ENCODE measurements at places on chromosomes 4 and X. TPM values are rescaled to one million over a fixed set of nuclear protein-coding genes. Genes with fewer than 3 reads are reported as not detected.
A peak's percentile ranks its signal among the peaks of the same experiment; 100 is the strongest.

The SHROOM3 gene
- 3.3 TPM for total RNA-seq

- no peak for DNase-seq
Observed at GRCh38 chr4:171985129-171985528, 171.9 kb downstream of the GALNTL6 start.

DNA sequence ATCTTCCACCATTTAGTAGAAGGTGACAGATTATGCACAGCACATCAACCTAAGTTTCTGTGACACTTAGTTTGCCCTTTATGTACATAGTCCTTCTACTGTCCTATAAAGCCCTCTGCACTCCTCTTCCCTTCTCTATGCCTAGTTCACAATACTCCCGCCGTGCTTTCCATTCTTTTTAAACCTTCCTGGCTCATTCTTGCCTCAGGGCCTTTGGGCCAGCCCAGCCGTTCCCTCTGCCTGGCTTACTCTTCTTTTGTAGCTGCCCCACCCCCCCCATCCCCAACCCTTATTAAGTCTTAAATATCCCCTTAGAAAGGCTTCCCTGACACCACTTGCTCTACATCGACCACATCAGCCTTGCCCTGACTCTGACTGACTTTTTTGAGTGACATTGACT, 33.0 kb downstream of the SGMS2 start:
- DNase-seq: no peak

DNA sequence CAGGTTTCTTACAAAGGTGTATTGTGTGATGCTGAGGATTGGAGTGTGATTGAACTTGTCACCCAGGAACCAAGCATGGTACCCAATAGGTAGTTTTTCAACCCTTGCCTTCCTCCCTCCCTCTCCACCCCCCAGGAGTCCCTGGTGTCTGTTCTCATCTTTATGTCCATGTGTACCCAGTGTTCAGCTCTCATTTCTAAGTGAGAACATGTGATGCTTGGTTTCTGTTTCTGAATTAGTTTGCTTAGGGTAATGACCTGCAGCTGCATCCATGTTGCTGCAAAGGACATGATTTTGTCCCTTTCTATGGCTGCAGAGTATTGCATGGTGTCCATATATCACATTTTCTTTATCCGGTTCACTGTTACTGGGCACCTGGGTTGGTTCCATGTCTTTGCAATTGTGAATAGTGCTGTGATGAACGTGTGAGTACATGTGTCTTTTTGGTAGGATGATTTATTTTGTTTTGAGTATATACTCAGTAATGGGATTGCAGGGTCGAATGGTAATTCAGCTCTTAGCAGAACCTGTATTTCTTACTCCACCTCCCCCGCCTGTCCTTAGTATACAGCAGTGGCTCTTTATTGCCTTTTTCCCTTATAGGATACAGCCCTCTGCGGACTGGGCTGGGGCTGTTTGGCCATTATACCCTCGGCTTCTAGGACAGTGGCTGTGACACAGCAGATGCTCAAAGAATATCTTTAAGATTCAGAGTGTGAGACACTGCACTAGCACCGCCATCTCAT, 145.4 kb downstream of the PTTG2 start:
- no peak for DNase-seq

DNA sequence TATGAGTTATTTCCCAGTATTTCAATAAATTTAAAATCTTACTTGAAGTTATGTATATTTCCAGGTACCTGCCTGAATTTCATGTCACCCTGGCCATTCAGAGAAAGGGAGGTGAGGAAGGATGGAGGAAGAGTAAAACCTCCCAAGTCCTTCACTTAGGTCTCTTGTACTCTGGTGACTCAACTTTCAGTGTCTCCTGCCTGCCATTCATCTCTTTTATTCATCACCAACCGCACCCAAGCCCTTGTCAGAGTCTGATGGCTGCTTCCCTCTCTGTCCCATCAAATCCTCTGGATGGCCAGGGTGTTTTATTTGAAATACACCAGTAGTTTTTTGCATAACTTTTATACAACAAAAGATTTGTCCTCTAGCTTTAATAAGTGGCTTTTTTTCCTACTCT, 17.8 kb downstream of the TMPRSS11E start:
- no peak for DNase-seq

GRCh38 chrX:3712051-3712869, 1.2 kb downstream of the PRKX start:
- DNase-seq: no peak

DNA sequence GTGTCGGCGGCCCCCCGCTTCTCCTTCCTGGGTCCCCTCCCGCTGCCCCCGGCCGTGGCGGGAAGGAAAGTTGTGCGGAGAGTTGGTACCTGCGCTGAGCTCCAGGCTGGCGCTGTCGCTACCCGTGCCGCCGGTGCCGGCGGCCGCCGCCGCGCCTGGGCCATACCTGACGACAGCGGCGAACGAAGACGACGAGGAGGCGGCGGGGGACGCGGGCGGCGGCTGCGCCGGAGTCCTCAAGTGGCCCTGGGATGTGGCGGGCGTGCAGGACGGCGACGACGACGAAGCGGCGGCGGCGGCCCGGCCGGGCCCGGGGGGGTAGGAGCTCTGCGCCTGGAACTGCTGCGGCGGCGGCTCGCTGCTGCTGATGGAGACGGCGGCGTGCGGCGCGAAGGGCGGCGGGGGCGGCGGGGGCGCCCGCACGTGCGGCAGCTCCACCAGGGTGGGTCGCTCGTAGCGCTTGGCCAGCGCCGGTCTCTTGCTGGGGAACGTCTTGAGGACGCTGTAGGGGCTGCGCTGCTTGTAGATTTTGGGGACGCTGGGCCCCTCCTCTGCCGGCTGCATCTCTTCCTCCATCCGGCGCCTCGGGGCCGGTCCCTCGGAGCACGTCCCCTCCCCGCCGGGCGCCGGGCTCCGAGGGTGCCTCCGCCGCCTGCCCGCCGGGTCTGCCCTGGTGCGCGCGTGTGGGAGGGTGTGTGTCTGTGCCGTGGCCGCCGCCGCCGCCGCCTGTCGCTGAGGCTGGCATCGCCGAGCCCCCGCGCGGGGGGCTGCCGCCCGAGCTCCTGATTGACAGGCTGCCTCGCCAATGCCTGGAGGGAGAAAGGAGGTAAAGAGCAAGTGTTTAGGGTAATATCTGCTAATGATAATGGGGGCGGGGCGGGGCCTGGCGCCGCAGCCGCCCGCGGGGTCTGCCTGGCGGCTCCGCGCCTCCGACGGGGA, 618 bp downstream of the BEND4 start:
- no peak for DNase-seq

GRCh38 chrX:10017872-10018271, 50.7 kb downstream of the CLDN34 start:
- no peak for DNase-seq

DNA sequence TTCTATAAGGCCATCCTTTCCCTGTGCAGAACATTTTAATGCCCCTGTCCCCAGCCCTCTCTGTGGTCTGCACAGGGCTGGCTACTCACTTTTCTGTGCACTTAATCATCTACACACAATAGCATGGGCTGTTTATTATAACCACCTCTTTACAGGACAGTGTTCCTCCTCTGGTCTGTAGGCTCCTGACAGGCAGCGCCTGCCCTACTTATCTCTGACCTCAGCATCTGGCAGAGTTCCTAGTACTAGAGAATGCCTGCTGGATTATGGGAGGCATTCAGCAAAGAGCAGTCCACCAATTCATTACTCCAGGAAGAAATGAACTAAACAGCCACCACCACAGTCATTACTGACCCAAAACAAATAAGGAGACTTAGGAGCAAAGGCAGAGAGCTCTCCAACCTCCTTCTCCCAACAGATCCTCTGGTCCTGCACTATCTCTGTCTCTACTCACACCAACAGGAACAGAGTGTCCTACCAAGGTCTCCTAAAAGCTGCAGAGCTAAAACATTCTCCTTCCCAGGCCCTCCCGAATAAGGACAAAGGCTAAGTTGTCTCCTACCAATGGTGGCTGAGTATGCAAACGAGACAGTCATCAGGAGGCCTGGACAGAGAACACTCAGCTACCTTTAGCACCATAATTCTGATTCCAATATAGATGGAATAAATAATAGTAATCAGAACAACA, 279.2 kb downstream of the QDPR start:
- DNase-seq: no peak

GRCh38 chrX:96372313-96373046, 312.2 kb upstream of the DIAPH2 start:
- peak; percentile 39 for DNase-seq

Data from pulmonary artery endothelial cell (primary cell).